PC-3 (cell line): ENCODE measurements at places on chromosomes 11 and 22.

GRCh38 chr11:9840460-9841004 is 176.7 kb downstream of the SWAP70 start:
- peak; percentile 68 for DNase-seq

DNA sequence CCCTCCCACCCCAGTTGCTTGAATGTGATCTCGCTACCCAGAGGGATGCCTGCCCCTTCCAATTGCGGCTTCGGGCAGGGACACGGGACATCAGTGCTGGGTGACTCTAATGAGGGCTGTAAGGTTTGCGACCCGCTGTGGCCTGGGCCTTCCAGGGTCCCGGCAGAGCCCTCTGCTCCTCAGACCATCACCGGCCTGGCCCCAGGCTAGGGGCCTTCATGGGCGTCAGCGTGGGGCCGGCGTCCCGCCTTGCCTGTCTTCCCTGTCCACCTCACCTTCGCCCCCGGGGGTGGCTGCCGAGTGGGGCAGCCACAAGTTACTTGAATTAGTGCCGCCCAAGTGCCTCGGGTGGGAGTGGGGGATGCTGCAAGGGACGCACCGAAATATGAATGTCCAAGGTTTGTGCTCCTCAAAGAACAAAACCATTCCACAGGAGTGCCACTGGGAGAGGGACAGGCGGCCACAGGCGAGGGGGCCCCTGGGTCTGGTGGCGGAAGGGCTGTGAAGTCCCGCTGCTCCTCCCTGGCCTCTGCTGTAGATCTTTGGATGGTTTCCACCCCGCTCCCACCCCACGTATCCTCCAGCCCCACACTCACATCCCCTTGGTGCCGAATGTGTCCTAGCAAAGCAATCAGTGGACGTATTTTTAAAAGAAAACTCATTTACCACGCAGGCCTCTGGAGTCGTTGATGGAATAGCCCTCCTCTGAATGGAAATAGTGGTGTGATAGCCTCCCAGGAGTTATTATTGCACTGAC is 317.1 kb downstream of the NTM start:
- no peak for DNase-seq

DNA sequence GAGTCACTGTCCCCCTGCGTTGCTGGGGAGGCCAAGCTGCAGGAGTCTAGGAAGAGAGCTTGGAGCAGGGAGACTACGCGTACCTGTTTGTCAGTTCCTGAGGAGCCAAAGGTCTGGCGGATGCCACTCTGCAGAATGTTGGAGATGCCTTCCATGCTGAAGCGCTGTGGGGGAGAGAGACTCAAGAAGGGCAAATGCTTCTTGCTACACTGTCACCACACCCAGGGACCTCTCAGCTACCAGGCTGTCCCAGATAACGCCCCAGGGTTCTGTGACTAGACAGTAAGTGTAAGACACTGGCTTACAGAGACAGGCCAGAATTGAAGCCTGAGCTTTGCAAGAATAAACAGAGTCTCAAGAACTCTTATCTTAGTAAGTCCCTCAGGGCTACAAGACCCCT is 42.0 kb downstream of the FEZ1 start:
- no peak for DNase-seq

DNA sequence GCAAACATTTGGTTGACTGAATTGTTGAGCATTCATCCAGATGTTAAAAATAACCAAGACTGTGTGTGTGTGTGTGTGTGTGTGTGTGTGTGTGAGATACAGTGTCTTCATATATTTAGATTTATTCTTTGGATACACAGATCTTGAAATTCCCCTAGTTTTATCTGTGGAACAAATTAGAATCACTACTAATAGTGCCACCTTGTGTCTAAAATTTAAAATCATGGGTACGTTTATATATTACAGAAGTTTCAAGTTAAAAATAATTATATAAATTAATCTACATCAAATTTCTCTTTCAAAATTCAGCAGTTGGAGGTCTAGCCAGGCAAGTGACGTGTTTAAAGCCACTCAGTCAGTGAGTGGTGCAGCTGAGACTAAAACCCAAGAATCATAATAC is 1566.2 kb upstream of the TENM4 start:
- DNase-seq = peak; percentile 63

GRCh38 chr11:116852261-116853031 is 15.0 kb upstream of the APOA1 start:
- DNase-seq = peak; percentile 85
